ENCODE measurements at places on chromosomes 6 and 20.

- DNase-seq: no peak
Measured at GRCh38 chr6:116283191-116283590, 3.5 kb upstream of the TSPYL1 start.

GRCh38 chr6:148962854-148963515 lies 216.2 kb downstream of the UST start:
- DNase-seq: no peak

DNA sequence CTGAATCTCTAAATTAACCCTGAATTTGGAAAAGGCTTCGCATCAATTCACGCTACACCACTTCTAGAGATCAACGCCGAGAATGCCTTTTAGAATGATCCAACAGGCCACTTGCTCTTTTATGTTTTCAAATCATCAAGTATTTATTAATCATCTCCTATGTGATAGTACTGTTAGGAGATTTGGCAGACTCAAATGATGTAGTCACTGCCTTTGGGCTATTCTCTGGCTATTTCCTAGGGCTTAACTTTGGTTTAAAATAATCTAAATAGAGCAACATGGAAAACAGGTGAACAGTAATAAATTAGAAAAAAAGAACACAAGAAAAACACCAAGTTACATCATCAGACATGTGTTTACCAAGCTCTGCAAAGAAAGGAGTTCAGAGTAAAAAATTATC lies 140.3 kb downstream of the TENT5A start:
- DNase-seq: no peak

GRCh38 chr6:142444881-142445301 lies 143.1 kb downstream of the ADGRG6 start:
- DNase-seq: no peak

GRCh38 chr6:72497186-72497585 lies 124.7 kb upstream of the KCNQ5 start:
- DNase-seq: no peak

- DNase-seq: no peak
Measured at GRCh38 chr6:20325641-20326421, 75.8 kb upstream of the E2F3 start.

DNA sequence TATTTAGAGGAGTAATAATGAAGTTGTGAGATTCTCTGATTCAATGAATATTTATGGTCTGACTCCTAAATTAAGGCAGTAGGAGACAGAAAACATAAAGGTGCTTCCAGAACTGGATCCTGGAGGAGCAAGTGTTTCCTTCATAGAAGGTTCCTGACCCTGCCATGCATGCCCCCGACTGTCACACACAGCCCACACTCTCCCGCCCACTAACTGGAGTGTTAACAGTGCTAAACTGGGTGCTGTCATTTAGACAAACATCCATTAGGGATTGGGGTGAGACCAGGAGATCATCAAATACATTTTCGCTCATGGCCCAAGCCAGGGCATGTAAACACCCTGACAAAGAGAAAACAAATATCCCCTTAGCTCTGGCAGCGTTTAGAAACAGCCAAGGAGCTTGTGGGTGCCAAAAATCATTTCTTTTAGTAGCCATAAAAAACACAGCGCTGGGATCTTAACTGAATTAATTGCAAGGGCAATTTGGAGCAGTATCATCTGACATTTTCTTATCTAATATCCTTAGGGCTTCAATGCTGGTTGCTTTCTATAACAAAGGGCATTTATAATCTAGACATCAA lies 46.8 kb downstream of the INSM1 start:
- no peak for DNase-seq

GRCh38 chr6:167703347-167703746 lies 123.4 kb upstream of the AFDN start:
- DNase-seq: no peak

GRCh38 chr6:130583268-130583667 lies 217.5 kb downstream of the TMEM200A start:
- no peak for DNase-seq

DNA sequence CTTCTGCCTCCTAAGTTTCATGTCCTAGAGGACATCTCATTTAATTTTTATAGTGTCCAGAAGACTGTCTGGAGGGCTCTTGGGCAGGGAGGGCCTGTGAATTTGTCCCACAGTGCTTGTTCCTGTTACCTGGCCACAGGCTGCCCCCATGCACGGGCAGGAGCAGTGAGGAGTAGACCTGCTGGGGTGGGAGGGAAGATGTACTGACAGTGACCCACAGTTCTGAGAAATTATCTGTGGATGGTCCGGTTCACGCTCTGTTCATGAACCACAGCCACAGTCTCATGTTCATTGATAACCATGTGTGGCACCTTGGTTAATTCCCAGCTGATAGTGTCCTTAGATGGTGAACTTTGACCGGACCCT lies 18.8 kb upstream of the ZNF831 start:
- DNase-seq: no peak

DNA sequence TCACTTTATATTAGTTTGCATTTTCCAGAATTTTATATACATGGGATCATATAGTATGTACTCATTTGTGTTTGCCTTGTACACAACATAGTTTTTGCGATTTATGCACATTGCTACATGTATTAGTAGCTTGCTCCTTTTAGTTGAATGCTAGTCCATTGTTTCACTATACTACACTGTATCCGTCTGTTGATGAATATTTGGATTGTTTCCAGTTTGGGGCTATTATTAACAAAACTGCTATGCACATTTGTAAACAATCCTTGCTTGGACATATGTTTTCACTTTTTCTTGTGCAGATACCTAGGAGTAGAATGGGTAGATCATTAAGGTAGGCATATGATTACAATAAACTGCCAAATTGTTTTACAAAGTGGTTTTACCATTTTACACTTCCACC lies 3.9 kb upstream of the LRRC1 start:
- DNase-seq: no peak

GRCh38 chr6:52263709-52264540 lies 19.6 kb upstream of the IL17F start:
- DNase-seq: peak; percentile 65

DNA sequence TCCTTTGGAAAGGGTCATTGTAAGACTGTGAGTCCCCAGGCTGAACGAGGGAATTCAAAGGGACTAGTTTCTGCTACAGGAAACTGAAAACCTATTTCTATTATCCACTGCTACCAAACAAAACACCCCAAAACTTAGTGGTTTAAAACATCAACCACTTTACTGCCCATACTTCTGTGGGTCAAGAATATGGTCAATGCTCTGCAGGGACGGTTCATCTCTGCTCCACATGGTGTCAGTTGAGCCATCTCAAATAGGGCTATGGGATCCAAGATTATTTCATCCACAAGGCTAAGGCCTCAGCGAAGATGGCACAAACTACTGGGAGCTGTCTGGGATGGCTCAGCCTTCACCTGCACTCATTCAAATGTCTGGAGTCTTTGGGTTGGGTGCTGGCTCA lies 65.5 kb downstream of the DZANK1 start:
- DNase-seq: no peak

- no peak for DNase-seq
Measured at GRCh38 chr6:75446241-75446880, 47.2 kb downstream of the FILIP1 start.

DNA sequence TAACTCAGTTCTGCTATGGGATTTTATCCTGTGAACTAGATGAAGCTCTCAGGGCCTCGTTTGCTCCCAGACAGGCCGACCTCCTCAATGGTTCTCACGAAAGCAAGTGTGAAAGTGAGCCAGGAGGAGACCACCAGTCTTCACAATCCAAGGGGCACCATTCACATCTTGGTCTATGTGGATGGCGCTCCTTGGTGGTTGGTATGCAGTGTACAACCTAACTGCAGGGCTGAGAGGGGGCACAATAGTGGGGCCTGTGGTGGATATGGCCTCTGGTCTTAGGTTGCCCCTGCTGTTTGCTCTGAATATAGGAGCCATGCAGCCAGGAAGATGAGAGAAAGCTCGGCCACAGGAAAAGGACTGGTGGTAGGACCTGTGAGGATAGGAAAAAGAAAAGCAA lies 24.7 kb downstream of the TRIM26 start:
- DNase-seq: no peak

DNA sequence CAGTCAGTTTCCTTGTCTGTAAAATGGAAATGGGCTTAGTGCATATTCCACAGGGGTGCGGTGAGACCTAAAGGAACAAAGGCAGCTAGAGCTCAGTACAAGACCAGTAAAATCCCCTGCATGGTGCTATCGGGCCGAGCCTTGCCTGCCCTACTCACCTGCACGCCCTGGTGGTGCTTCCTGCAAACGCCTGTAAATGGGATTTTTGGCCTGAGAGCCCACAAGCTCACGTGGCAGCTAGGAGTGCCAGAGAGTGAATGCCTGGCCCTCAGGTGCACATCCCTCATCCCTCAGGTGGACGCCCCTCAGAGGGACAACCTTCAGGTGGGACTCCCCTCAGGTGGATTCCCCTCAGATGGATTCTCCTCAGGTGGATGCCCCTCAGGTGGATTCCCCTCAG lies 48.0 kb upstream of the VSX1 start:
- DNase-seq: no peak

DNA sequence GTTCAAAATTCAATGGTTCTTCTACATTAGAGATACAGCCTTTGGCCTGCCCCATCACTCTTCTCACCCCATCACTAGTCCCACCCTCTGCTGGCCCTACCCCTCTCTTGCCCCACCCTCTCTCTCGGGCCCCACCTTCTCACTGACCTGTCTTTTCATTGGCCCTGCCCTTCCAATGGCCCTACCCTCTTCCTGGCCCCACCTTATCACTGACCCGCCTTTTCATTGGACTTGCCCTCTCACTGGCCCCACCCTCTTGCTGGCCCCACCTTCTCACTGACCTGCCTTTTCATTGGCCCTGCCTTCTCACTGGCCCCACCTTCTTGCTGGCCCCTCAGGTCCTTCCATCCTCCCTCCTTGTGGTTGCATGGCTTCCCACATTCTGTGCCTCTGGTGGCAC lies 107.2 kb upstream of the PLEKHG1 start:
- peak; percentile 23 for DNase-seq

- no peak for DNase-seq
Measured at GRCh38 chr6:78810698-78811097, 56.7 kb upstream of the IRAK1BP1 start.

DNA sequence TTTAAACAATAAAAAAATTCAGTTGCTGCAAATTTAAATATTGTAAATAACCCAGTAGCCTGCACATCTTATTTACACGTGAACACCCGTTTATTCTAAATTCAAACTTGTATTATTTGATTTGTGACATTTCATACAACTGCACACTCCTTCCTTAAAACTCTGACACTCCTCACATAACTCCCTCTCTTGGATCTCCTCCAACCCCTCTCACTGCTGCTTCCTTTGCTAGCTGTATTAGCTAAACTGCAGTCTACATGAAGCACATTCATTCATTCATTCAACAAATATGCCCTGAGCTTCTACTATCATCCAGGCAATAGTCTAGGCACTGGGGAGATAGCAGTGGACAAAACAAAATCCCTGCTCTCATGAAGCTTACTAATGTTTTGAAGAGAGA lies 47.0 kb downstream of the FBXL4 start:
- no peak for DNase-seq

DNA sequence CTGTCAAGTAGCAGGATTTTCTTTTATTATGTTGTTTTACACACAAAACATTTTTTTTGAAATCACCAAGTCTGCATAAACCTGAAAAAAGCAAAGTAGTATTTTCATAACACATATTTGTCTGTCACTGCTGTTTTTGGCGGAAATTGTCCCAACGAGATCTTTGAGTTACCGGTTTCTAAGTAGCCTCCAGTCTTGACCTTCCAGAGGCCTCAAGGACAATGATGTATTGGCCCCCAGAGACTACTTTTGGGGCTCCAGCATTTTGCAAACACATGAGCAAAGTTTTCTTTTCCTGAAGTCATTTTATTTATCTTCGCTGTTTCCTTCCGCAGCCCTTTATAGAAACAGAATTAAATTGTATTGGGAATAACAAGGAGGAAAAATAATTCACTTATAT lies 862.6 kb downstream of the KIF16B start:
- no peak for DNase-seq

Measured in astrocyte of the spinal cord (primary cell).